ENCODE measurements at places on chromosomes 13 and 19. TPM values are rescaled to one million over a fixed set of nuclear protein-coding genes. Genes with fewer than 3 reads are reported as not detected.

NPAS1 gene
- 0.48 TPM for polyA plus RNA-seq

ZNF8 gene
- 0.68 TPM for polyA plus RNA-seq

SLC7A10 gene
- 9.3 TPM for polyA plus RNA-seq

PEAK3 gene
- 0.45 TPM for polyA plus RNA-seq

TRPC4 gene
- 0.74 TPM for polyA plus RNA-seq

GFY gene
- polyA plus RNA-seq, result not detected

NALCN gene
- polyA plus RNA-seq, result 0.45 TPM

TMEM238 gene
- not detected for polyA plus RNA-seq

ATP4A gene
- polyA plus RNA-seq, result 2.9 TPM

ZNF835 gene
- 0.11 TPM for polyA plus RNA-seq

Data from adipose tissue (tissue), 3 donors.